Smooth muscle cell of the coronary artery (primary cell): ENCODE measurements at places on chromosomes 12 and 14. TPM values are rescaled to one million over a fixed set of nuclear protein-coding genes. Genes with fewer than 3 reads are reported as not detected.

The B3GNT4 gene
- total RNA-seq, result 0.08 TPM in 1 of 2 replicates, not detected in the other

The C12orf50 gene
- 0.12 TPM in 1 of 2 replicates, not detected in the other for total RNA-seq

The EXOC3L4 gene
- 0.35 TPM in 1 of 2 replicates, not detected in the other for total RNA-seq

The SELPLG gene
- 0.68 and 1.5 TPM in 2 replicates for total RNA-seq

The TPPP2 gene
- not detected in 2 replicates for total RNA-seq

The PTPN6 gene
- 0.08 TPM in 1 of 2 replicates, not detected in the other for total RNA-seq

The REM2 gene
- total RNA-seq, result 0.08 TPM in 1 of 2 replicates, not detected in the other

The CFL2 gene
- 50.7 and 55.2 TPM in 2 replicates for total RNA-seq

The KRAS gene
- total RNA-seq, result 4.9 and 10.1 TPM in 2 replicates

The PTPRR gene
- total RNA-seq, result 0.83 and 0.94 TPM in 2 replicates

The DDX11 gene
- total RNA-seq, result 7.4 and 13.7 TPM in 2 replicates

The AQP6 gene
- under 0.01 TPM in 1 of 2 replicates, not detected in the other for total RNA-seq

The FAR2 gene
- 2.2 and 7.4 TPM in 2 replicates for total RNA-seq

The GLIPR1L1 gene
- not detected in 2 replicates for total RNA-seq

The OTX2 gene
- not detected in 2 replicates for total RNA-seq

The ESPL1 gene
- total RNA-seq, result 0.70 and 1.2 TPM in 2 replicates

The EGLN3 gene
- 0.08 and 1.3 TPM in 2 replicates for total RNA-seq

The TBX3 gene
- total RNA-seq, result 3.0 and 20.8 TPM in 2 replicates

The CHURC1 gene
- total RNA-seq, result 35.0 and 37.1 TPM in 2 replicates

The AICDA gene
- 0.08 TPM in 1 of 2 replicates, not detected in the other for total RNA-seq

The NELL2 gene
- not detected in 2 replicates for total RNA-seq

The ANO4 gene
- total RNA-seq, result 0.08 and 0.12 TPM in 2 replicates

The ABHD12B gene
- not detected in 2 replicates for total RNA-seq

The HOMEZ gene
- total RNA-seq, result 3.4 and 3.6 TPM in 2 replicates

The EFS gene
- total RNA-seq, result 1.1 and 4.9 TPM in 2 replicates

The MARS1 gene
- 146 and 254 TPM in 2 replicates for total RNA-seq

The ZNF219 gene
- 1.8 and 2.3 TPM in 2 replicates for total RNA-seq

The FAM186B gene
- total RNA-seq, result 0.12 and 0.23 TPM in 2 replicates

The GSC gene
- 1.3 TPM in 1 of 2 replicates, not detected in the other for total RNA-seq

The CABP1 gene
- 0.82 and 0.83 TPM in 2 replicates for total RNA-seq

The SLC38A4 gene
- 0.35 and 0.60 TPM in 2 replicates for total RNA-seq

The AGAP2 gene
- 0.23 and 0.30 TPM in 2 replicates for total RNA-seq

The LRRC10 gene
- total RNA-seq, result not detected in 2 replicates

The CMKLR1 gene
- total RNA-seq, result 0.08 and 1.3 TPM in 2 replicates

The SAMD15 gene
- total RNA-seq, result 1.4 and 2.0 TPM in 2 replicates

The REP15 gene
- 0.68 and 0.70 TPM in 2 replicates for total RNA-seq

The PAPLN gene
- 2.4 and 2.5 TPM in 2 replicates for total RNA-seq
